ENCODE measurements at places on chromosomes 7 and 10.

DNA sequence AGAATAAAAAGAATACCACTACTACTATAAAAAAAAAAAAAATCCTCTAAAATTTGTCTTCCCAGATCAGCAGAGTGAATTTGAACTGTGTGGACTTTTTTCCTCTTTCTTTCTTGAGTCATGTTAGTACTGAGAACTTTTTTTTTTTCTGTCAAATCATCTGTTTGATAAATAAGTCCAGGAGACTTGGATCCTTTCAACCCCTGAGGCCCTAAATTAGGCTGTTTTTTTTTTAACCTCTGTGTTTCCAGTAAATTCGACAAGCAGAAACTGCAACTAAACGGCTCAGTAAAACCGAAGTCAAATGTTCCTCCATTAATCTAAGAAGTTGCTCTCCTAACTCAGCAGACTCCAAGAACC is 2.7 kb downstream of the MAP3K8 start:
- DNase-seq = no peak

GRCh38 chr7:94003446-94004023 is 620 bp downstream of the BET1 start:
- DNase-seq = no peak

DNA sequence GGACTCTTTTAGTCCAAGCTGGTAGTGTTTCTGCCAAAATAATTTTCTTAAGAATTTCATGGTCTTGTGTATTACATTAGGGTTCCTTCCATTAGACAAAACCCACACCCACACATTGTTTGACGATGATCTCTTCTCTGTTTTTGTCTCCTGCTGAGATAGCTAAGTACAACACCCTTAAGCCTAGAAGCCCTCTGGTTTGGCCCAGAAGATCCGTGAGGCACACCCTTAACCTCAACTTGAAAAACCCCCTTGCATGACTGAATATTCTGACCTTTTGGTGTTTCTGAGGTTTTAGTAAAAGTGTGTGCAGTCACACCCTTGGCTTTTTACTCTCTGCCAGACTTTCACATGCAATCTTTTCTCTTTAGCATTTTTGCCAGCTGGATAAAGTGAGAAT is 29.3 kb upstream of the ERCC6 start:
- no peak for DNase-seq

DNA sequence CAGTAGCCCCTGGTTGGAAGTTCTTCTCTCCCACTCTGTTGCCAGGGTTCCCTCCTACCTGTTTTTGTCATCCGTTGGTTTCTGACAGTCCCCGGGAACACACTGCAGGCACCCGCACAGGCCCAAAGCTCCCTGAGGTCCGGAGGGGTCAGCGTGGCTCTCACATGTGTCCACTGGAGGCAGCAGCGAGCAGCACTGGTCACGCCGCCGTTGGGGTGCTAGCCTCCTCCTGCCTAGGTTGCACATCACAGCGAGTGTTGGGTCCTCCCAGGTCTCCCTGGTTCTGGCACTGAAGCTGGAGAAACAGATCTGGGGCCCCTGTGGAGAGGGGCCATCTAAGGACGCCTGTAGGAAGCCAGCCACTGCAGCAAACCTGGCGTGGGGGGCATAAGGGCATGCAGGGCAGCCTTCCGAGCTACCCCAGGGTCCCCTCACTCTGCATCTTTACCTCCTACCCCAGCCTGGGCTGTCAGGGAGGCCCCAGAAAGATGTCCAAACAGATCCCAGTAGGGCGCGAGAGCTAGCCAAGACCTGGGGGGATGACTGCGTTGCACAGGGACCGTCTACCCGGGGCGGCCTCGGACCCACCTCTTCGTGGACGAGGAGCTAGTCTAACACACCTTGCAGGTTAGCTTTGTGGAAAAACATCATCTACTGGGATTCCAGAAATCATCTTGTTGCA is 28.9 kb downstream of the LRRC27 start:
- no peak for DNase-seq

DNA sequence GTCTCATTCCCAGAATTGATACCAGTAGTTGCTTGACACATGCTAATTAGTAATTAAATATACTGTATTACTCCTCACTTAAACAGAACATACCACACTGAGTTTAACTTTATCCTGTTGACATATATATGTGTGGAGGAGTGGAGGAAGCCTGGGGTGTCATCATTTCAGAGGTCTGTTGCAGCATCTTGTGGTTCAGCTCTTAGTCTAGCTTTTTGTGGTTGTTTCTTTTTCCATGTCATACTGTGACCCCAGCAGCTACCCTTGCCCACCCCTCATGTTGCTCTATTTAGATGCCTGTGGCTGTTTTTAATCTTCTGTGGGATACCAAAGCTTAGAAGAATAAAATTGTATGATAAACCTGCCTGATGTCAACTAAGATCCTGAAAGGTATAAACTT is 875.4 kb downstream of the LRMDA start:
- no peak for DNase-seq

- no peak for DNase-seq
Measured at GRCh38 chr10:127415901-127416581, 133.1 kb upstream of the NPS start.

GRCh38 chr7:96685353-96685752 is 24.3 kb downstream of the SEM1 start:
- no peak for DNase-seq

DNA sequence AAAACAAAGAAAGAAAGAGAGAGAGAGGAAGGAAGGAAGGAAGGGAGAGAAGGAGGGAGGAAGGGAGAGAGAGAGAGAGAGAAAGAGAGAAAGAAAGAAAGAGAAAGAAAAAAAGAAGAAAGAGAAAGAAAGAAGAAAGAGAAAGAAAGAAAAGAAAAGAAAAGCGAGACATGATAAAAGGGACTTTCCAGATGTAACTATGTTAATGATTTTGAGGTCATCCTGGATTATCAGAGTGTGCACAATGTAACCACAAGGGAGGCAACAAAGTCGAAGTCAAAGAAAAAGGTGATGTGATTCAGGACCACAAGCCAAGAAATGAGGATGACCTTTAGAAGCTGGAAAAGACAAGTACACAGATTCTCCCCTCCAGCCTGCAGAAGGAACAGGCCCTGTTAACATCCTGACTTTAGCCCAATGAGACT is 48.9 kb upstream of the PAX2 start:
- no peak for DNase-seq

GRCh38 chr10:3563298-3563697 is 221.7 kb downstream of the KLF6 start:
- DNase-seq = no peak

- no peak for DNase-seq
Measured at GRCh38 chr7:16649196-16649595, 3.2 kb downstream of the BZW2 start.

DNA sequence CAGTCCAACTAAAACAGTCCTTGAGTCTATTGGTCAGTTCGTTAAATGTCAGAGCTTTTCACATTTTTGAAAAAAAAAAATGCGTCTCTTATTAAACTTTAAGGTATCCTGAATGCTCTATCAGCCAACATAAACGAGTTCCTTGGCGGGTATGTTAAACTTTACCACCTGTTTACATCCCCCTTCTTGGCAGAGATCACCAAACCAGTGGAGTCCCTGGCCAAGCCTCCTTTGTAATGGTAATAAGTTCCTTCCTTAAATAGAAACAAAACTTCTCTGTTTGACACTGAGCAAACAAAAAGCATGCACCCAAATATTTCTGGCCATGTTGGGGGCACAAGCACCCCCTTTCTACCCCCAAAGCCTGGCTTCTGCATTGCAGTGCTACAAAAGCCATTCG is 3.2 kb downstream of the TRIL start:
- DNase-seq = no peak

DNA sequence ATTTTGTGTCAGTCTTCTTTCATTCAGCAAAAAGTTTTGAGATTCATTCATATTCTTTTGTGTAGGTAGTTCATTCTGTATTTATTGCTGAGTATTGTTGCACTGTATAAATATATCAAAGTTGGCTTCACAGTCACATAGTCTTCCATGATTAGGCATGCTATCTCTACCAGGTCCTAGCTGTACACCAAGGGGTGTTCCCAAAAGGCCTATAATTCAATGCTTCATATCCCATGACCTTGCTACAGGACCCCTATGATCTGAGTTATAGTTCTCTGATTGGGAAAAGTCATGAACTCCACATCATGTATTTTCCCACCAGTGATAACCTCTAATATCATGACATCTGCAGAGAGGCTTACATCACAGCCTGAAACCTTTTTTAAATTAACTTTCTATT is 47.3 kb upstream of the MAGI2 start:
- DNase-seq = no peak

DNA sequence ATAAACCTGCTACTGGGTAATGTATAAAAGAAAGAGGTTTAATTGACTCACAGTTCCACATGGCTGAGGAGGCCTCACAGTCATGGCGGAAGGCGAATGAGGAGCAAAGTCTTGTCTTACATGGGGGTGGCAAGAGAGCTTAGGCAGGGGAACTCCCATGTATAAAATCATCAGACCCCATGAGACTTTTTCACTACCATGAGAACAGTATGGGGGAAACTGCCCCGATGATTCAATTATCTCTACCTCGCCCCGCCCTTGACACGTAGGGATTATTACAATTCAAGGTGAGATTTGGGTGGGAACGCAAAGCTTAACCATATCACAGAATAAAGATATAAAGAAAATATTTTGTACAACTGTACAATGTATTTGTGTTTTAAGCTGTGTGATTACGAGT is 39.4 kb upstream of the PLCE1 start:
- DNase-seq = no peak

- no peak for DNase-seq
Measured at GRCh38 chr10:11546581-11546980, 64.9 kb downstream of the USP6NL start.

DNA sequence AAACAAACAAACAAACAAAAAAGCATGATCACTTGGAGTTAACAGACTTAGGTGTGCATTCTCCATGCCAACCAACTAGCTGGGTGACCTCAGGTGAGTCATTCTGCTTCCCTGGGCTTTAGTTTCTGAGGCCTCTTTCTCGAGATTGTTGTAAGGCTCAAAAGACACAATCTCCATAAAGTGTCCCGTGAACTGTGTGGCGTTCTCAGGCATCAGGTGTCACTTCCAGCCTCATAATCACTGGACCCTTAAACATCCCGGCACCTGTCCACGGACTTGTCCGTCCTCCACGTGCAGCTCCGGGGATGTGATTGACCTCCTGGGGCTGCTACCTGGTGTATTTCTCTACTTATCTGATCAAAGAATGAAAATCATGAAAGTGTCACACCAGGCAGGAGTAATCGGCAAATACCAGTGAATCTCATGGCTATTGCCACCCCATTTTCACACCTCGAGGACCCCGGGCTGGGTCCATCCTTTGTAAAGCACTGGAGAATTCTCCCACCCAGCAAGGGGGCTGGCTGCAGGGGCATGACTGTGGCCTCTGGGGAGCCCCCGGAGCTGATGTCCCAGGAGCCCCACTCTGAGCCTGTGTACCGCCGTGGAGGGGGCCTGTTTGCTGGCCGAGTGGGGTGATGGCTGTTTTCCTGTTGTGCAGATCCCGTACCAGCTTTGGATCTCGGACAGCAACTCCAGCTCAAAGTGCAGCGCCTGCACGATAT is 189.8 kb upstream of the SH2B2 start:
- DNase-seq = no peak

DNA sequence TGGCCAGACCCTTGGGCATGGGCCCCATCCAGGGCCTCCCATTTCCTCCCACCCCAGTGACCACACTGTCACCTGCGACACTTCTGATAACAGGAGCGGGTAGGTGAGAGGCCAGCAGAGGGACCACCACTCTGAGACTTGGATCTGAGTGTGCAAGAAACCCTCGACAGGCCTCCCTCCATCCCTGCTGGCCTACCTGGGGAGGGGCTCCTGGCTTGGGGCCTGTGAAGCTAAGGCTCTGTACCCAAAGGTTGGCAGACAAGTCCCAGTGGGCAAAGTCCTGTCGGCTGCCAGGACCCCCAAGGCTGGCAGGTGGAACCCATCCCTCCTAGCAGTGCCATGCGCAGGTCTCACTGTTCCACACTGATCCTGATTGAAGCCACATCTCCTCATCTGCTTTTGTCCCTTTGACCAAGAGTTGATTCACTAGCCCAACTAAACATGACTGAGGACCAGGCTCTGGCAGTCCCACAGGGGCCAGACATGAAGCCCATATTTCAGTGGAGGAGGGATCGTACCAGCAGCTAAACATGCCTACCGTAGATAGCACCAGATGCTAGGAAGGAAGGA is 1.2 kb upstream of the PGAM2 start:
- no peak for DNase-seq

DNA sequence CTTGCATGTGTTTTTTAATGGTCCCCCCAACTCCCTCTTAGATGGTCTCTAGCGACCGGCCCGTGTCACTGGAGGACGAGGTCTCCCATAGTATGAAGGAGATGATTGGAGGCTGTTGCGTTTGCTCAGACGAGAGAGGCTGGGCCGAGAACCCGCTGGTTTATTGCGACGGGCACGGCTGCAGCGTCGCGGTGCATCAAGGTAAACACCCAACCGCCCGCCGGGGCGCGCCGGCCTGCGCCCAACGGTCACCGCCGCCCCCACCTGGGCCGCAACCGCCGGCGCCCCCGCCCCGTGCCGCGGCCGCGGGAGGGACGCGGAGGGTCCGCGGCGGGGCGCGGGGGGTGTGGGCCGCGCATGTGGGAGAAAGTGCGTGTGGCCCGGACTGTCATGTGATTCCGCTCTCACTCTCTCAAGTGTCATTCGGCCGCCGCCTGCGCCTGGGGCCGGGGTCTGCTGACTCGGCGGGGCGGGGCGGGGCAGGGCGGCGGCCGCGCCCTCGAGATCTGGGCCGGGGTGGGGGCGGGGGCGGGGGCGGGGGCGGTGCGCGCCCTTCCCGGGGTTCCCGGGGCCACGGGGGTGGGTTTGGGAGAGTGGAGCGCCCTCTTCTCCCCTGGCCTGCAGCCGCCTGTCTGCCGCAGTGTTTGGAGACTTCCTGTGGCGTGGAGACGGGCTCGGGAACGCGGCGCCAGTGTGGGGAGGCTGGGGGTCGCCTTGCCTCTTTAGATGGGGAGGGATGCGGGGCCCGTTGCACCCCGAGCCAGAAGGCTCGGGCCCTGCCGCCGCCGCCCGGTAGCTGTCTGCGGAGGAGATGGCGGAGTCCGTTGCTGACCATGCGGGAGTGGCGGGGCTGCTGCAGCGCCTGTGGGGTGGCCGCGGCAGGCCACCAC is 817 bp downstream of the MLLT10 start:
- DNase-seq = peak; percentile 30

DNA sequence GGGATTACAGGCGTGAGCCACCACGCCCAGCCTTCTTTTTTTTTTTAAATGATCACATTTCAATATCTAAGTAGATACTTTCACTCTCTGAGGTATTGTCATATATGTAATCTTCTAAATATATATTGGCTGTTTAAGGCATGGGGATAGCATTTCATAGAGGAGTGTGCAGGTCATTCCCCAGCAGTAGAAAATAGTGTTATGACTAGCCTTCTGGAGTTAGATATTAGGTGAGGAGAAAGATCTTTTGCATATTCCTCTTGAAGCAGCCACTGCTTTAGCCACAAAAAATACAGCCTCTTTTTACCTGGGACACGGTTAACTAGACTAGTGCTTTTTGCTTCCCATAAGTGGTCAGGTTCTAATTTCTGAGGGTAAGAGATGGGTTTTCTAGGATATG is 28.9 kb downstream of the ADD3 start:
- DNase-seq = no peak

DNA sequence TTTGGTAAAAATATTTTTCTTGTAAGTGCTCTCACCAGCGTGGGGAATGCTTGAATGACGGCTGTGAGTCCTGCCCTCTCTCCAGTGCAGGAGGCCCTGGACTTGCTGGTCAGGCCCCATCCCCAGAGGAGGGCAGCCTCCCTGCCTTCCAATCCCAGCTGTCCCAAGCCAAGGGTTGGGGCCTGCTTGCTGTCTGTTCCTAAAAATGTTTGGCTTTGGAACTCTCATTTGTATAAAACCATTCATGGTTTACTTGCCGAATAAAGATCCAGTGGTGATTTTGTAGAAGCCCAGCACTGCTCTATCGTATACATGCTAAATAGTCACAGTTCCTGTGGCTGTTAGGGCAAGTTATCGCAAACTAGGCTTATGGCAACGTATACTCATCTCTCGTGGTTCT is 121.7 kb downstream of the GLRX3 start:
- DNase-seq = no peak
